Islet precursor cell (in vitro differentiated cells): ENCODE measurements at places on chromosomes 2 and 18.

DNA sequence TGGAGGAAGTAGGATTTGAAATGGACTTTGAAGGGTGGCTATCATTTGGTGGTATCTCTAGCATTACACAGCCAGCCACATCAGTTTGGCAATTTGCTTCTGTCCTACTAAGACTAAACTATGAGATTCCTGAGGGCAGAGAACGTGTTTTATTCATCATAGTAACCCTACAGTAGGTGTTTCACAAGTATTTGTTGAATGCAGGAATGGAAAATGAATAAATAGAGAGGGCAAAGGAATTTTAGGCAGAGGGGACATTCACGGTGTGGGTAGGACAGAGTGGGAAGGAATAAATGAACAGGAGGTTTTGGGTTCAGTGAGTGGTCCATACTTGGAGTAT lies 15.7 kb upstream of the GPR39 start:
- no peak for DNase-seq

DNA sequence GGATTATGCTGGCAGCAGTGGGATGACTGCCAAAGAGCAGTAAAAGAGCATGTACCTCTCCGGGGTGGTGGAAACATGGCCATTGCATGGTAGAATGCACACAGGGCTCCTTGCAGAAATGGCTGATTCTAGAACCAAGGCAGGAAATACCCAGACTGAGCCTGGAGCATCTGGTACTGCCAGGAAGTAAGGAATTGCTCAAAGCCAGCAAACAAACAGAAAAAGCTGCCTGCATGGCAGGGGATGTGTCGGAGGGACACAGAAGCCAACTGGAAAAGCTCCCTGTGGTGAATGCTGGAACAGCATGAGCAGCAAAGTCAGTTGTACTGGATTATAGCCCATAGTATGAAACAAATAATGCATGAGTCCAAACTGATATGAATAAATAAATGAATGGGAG lies 78.0 kb upstream of the NFATC1 start:
- peak; percentile 58 for DNase-seq

DNA sequence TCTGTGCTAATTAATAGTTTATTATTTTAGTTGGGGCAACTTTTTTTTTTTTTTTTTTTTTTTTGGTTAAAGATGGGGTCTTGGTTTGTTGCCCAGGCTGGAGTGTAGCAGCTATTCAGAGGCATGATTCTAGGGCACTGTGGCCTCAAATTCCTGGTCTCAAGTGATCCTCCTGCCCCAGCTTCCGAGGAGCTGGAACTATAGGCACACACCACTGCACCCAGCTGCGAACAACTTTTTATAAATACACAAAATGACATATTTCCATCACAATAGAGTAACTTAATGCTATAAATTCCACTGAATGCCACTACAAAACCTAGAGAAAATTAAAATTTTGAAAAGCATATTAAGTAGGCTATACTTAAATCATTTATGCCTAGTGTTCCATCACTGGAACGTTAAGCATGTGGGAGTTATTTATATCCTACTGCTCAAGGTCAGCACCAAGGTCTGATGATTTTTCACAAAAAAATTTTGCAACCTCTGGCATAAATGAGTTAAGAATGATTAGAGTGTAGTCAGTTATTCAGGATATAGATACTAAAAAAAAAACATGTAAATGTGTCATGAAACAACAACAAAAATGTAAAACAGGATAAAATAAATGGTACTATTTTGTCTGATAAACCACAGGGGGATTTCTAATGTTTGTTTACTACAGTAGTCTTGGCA lies 46.8 kb downstream of the GFPT1 start:
- no peak for DNase-seq

- DNase-seq = peak; percentile 81
Observed at GRCh38 chr2:48530033-48530811, at the start of gene STON1. Gene STON1 (plus strand): TSS chr2:48530154. CDS start chr2:48580634, 50,480 bp downstream.

GRCh38 chr2:34549710-34550345 lies 950.7 kb upstream of the FAM98A start:
- no peak for DNase-seq

DNA sequence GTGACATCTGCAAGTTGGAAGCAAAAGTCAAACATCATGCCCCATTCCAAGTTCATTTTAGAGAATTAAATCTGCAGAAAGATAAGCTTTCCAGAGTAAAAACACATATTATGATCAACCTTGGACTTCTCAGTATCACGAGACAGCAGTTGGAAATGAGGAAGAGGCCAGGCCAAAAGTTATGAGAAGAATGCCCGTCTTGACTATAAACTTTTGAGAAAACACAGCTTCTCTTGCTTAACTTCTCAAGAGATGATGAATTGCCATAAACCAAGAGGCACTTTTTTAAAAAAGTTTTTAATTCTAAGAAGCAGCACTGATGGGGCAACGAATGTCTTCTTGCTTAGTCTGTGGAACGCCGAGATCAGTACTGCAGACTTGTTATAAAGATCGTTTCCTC lies 52.6 kb upstream of the NFU1 start:
- no peak for DNase-seq

DNA sequence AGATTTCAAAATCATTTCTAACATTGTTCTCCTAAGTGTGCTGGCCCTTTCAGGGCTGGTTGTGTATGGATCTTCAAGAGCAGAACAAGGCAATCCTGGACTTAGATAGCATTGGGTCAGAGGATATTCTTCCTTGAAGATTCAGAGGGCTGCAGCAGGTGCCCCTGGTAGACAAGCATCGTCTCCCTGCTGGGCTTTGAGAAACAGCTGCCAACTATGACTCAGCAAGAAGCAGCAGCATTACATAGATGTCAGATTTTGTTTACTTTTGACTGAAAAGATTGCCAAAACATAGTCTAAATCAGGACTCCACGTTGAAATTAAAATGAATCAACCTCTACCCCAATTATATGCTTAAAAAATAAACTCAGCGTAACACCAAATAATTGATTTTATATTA lies 618.8 kb downstream of the SOCS6 start:
- DNase-seq = no peak

- DNase-seq = no peak
Observed at GRCh38 chr2:172647439-172647838, 88.2 kb upstream of the RAPGEF4 start.

- no peak for DNase-seq
Observed at GRCh38 chr18:74273394-74273793, 18.4 kb downstream of the CYB5A start.

DNA sequence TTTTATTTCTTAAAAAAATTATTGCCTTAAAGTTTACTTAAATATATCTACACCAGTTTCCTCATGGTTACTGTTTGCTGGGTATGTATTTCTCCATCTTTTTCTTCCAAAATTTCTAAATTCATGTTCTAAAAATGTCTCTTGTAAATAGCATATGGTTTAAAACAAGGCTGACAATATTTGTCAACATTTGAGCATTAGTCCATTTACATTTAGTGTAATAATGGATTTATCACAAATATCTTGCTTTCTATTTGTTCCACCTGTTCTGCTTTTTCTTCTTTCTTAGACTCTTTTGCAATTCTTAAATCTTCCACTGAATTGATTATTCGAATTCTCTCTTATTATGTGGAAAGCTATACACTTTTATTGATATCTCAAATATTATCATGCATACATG lies 87.7 kb upstream of the SMAD7 start:
- DNase-seq = no peak

DNA sequence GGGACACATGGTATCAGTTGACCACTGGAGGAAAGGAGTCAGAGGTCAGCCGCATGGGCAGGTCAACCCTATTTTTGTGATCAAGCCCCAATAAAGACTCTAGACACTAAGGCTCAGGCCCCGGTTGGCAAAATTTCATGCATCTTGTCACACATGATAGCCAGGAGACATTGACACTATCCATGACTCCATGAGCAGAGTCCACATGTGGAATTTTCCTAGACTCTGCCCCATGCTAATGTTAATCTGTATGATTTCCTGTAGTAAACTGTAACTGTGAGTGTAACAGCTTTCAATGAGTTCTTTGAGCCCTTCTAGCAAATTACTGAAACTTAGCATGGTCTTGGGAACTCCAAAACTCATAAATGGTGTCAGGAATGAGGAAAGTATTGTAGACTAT lies 192.3 kb downstream of the PDE11A start:
- DNase-seq = no peak

GRCh38 chr2:171411791-171412483 lies 21.9 kb downstream of the METTL8 start:
- DNase-seq = no peak

DNA sequence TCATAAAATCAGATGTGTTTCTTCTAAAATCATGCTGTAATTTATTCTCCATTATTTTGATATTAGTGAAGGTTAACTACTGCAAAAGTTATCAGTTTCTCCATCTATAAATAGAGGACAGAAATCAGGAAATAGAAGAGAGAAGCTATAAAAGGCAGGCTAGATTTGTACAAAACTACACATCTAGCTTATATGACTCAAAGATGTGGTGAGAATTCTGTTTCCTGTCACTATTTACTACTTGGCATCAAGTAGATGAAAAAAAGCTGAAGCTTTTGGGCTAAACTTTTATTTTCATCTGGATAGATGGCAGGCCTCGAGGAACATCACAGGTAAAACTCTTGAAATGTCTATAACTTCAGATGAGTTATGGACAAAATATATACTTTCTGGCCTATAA lies 49.8 kb upstream of the NAB1 start:
- no peak for DNase-seq

DNA sequence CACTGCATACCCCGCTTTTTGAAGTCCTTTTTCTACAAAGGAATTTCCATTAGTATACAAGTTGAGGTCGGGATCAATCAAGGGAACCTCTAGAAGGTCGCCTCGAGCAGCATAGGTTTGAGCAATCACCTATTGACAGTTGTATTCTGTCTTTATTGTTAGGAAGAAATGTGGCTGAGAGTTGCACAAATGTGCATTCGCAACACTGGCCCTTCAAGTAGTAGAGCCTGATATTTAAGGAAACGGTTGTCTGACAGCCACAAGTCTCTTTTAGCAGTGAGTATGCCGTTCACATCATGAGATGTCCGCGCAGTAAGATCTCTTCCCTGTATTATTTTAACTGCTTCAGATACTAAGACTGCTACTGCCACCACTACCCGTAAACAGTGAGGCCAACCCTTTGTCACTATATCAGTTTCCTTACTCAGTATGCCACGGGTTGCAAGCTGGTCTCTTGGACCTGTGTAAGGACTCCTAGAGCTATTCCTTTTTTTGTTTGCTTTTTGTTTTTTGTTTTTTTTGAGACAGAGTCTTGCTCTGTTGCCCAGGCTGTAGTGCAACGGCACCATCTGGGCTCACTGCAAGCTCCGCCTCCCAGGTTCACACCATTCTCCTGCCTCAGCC lies 10.0 kb upstream of the STARD7 start:
- no peak for DNase-seq

- DNase-seq = no peak
Observed at GRCh38 chr18:63079114-63079513, 240.5 kb downstream of the BCL2 start.

DNA sequence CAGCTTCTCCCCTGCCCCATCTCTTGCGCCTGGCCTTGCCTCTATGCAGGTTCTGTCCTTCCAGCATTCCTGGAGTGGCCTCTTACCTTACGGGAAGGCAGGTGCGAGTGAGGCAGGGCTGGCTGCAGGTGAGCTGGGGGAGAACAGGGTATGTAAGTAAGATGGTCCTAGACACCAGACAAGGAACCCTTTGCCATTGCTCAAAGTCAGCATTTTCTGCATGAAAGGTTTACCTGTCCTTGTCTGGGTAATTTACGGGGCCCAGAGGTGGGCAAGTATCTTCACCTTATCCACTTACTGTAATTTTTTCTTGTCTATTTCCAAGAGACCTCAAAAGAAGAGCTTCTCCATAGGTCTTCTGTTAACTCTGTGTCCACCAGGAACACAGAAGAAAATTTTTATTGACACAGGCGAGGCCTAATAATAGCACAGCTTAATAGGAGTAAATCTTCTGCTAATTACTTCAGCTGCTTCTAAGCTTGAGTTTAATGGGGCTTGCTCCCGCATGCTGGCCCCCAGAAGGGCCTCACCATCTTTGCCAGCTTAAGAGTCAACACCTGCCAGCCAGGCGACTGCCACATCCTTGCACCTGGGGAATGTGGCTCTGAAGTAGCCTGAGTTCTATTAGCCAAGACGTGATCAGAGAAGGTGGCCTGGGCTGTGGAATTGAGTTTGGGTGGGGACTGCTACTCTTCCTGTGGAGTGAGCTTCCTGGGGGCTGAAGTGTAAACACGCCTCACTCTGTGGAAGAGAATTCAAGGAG lies 27.1 kb downstream of the PCARE start:
- DNase-seq = no peak

DNA sequence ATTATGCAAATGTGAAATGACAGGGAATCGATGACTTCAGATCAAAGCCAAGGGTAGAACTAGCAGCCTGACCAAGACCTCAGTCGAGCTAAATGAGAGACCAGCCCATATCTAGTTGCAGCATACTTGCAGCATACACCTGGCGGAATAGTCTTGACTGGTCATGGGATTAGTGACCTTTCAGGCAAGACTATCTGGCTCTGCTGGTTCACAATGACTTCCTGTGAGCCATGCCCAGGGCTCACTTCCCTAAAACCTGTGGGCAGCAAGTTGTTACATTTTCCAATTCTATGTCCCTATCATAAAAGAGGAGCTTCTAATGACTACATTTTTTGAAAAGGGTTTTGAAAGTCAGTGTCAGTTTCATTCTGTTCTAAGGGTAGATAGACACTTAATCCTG lies 1624.9 kb upstream of the CELF4 start:
- DNase-seq = no peak
